Naive B cell (primary cell): ENCODE measurements at places on chromosomes 1 and 21.

- DNase-seq = no peak
Measured at GRCh38 chr1:34057347-34058130, 107.5 kb downstream of the CSMD2 start.

- DNase-seq = no peak
Measured at GRCh38 chr1:116529199-116529631, 41.6 kb downstream of the CD58 start.

DNA sequence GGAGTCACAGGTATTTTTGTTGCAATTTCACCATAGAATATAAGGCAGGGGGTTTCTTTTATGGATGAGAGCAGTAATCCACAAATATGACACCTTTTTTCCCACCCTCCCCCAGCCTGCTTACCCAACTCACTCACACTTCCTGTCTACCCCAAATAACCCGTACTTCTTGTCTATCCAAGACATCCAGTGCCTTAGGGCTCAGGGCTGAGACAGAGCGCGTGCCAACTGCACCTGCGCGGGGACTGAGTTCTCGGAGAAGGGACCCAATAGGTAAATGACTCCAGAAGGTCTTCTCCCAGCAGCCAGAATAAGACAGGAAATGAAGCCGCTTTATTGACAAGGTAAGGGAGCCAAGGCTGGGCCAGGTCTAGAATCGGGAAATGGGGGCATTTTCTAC, 369.1 kb downstream of the SIPA1L2 start:
- DNase-seq = no peak

DNA sequence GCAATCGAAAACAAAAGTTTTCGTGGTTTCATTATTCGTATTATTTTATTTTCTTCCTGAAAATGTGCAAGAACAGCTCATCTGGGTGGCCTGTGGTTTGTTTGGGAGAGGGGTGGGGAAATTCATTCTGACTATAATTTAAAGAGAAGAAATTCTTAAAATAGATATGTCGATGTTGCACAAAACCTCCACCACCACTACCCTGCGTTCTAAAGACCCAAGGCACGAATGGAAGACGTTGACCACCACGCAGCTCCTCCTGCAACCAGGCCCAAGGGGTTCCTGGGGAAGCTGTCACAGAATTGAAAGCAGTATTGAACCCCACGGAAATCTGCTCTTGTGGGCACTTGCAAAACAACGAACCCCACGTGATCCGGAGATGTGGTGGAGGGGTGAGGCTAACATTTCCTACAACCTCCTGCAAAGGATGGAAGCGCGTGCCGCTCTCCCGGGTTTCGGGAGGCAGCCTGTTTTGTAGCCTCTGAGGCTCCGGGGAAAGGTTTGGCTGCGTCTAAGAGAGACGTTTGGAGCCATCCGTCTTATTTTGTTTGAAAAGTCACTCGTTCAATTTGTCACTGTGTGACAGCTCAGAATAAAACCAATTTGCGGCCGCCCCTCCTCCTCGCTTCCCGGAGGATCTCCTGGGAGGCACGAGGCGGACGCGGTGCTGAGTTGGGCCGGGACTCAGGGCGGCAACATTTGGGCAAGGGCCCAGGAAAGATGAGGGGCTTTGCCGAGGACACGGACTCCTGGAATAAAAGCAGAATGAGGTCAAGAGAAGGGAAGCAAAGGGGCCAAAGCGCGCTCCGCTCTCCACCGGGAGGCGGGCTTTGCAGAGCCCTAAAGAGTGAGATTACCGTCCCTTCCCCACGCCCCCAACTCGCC, 810 bp upstream of the HLX start:
- peak; percentile 25 for DNase-seq

DNA sequence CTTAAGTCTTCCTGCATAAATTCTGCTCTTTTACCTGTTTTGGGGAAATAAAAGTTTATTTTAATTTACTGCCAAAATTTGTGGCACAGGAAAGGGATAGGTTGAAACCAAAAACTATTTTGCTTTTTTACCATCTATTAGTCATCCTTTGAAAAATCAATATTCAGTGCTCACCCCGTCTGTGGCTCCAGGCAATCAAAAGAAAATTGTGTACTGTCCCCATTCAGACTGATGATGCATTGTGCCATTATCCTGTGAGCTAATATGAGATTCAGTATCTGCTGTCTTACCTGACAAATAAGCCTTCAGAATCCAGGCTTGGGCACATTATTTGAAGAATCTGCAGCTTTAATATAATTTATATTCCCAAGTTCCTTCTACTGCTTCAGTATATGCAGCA, 650.7 kb downstream of the KIF26B start:
- DNase-seq = no peak

- DNase-seq = no peak
Measured at GRCh38 chr1:239212811-239213220, 173.6 kb upstream of the CHRM3 start.

- DNase-seq = no peak
Measured at GRCh38 chr1:174761335-174761734, 238.4 kb upstream of the CACYBP start.

DNA sequence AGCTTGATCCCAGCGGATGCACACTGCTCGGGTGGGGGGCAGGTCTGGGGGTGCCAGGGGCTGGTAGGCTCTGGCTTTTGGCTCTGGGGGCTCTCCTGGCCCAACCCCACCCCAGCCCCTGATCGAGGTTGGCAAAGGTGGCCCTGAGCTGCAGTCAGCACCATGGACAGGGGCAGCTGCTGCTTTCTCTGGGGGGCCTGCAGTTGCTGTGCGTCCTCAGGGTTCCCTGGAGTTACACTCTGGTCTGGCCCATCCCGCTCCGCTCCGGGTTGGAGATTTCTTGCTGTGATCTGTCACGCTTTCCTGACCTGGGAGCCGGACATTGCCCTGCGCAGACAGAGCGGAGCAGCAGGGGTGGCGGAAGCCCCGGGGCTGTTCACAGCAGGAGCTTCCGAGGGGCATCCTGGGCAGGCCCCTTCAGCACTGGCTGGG, 8.0 kb upstream of the PLCH2 start:
- DNase-seq = peak; percentile 34

GRCh38 chr1:30974536-30974935, 66.0 kb upstream of the SDC3 start:
- DNase-seq = no peak

DNA sequence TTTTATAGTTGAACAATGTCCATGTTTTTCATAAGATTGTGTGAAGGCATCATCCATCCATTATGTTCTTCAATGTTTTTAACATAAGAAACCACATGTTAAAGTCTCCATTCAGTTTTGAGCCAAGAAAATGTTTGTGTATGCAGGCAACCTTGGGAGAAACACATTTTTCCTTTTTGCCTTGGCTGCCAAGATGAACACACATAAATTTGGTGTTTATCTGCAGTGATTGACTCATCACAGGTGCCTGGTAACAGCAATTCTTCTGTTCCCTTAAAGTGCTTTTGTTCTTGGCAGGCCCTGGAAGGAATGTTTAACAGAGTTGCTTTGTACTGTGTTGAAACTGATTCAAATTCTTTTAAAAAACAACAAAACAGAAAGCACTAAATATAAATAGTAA, 709.9 kb upstream of the ADGRL4 start:
- no peak for DNase-seq

DNA sequence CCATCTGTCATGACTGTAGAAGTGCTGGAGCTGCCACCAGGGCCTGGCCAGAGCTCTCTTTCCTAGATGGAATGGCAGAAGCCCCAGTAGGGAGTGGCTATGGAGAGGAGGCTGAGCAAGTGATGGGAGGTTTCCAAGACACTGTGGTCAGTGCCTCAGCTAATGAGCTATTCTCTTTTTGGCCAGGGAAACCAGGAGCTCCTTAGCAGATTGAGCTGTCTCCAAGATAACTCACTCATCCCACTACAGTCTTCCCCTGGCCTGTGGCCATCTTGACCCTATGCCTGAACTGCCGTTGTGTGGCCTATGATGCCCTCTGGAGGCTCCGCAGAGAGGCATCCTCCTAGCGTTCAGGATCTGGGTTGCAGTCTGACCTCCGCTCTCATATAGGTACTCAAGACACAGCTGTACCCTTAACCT, 60.5 kb downstream of the ERI3 start:
- no peak for DNase-seq

DNA sequence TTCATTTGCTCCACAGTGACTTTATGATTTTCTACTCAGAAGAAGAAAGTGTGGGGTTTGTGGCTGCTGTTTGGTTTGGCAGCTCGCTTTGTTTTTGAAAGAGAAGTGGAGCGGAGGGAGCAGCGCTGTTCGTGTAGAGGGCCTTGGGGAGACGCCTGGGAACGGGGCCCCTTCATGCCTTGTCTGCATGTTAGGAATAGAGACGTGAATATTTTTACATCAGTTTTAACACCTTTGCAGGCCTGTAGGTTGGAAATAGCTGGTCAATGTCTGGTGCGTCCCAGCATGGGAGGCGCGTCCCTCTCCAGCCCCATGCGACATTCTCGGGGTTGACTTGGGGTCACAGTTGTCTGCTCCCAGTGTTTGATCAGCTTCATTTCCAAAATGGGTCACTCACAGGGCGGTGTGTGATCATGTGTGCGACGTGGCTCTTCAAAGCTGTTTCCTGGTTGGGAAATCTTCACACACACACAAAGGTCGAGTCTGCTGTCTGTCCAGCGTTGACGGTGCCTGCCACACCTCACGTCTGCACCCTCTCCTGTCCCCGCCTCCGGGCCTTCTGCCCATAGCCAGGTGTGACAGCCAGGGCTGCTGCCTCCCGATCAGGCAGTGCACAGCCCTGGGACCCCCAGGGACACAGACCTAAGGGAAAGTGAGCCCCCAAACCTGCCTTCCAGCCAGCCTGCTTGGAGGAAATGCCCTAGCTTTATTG, 149.2 kb downstream of the PSMG1 start:
- DNase-seq = no peak

DNA sequence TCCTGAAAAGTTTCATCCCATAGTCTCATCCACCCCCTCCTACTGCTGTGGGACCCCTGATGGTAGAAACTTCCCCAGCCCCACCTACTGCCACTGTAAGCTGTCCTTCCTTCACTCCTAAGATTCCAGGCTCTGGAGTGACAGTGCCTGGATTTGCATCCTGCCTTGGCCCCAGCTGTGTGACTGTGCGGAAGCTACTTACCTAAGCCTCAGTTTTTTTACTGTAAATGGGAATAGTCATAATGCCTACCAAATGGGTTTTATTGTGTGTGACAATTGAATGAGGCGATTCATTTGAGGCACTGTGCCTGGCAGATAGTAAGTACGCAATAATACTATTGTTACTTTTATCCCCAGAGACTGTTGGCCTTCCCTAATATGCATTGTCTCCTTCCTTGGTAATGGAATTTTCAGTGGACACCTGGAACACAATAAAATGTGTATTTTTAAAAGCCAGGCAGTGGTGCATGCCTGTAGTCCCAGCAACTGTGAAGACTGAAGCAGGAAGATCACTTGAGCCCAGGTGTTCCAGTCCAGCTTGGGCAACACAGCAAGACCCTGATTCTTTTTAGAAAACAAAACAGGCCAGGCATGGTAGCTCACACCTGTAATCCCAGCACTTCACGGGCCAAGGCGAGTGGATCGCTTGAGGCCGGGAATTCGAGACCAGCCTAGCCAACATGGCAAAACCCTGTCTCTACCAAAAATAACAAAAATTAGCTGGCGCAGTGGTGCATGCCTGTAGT, 55.0 kb upstream of the ZNF326 start:
- DNase-seq = no peak

DNA sequence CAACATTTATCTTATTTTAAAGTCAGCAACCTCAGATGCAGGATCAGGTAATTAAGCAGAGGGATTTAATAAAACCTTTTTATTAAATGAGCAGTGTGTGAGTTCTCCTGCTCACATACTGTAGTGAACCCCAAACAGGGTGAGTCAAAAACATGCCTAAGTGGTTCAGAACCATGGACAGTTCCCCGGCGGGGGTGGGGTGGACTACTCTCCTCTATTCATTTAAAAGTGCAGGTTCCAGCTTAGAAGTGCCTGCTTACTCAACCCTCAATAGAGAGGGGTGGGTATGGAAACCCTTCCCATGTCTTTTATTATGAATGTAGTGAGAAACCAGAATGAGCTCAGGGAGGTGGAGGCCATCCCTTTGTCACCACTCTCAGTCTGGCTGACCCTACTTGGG, 397.9 kb downstream of the HHAT start:
- peak; percentile 3 for DNase-seq

- DNase-seq = no peak
Measured at GRCh38 chr1:245133995-245134715, 20.6 kb upstream of the KIF26B start.

DNA sequence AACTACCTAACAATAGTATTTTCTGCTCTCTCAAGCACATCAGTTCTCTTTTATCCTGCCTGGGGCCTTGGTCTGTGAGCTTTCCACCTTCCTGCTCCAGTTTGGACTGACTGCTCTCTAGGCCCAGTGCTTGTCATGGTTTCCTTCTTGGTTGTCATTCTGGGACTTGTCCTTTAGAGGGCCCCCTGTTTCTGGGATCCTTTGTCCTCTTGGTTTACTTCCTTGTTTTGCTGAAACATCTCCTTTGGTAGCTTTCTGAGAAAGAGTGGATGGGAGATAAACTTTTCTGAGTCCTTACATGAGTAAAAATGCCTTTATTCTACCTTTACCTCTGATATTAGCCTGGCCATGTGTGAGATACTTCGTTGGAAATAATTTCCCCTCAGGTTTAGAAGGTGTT, 4.7 kb downstream of the SLC1A7 start:
- no peak for DNase-seq

DNA sequence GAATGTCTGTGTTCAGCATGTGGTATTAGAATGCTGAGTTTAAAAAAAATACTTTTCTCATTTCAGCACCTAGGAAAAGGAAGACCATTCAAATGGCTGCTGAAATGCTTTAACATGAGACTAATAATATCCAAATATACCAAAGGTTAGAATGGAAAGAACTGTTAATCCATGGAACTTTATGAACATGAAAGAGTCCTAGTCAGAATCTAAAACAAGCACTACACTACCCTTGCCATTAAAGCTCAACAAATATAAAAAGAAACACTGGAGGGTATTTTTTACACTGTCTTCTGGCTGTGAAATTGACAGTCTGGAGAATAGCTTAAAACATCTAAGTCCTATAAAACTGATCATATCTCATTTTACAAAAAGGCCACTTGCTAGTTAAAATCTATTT, 112.9 kb upstream of the HP1BP3 start:
- no peak for DNase-seq

DNA sequence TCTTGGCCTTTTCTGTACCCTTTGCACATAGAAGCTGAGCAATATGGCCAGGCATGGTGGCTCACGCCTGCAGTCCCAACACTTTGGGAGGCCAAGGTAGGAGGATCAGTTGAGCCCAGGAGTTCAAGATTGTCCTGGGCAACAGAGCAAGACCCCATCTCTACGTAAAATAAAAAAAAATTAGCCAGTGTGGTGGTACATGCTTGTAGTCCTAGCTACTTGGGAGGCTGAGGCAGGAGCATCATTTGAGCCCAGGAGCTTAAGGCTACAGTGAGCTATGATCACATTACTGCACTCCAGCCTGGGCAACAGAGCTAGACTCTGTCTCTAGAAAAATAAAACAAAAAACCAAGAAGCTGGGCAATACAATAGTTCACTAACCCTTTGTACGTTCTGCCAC, 6.3 kb downstream of the ACTA1 start:
- DNase-seq = no peak

- DNase-seq = no peak
Measured at GRCh38 chr1:150961756-150962155, 12.9 kb downstream of the CERS2 start.
